ENCODE measurements at places on chromosomes 4 and X.

GRCh38 chr4:68375667-68376559 lies 26.0 kb upstream of the YTHDC1 start:
- DNase-seq = peak; percentile 75

DNA sequence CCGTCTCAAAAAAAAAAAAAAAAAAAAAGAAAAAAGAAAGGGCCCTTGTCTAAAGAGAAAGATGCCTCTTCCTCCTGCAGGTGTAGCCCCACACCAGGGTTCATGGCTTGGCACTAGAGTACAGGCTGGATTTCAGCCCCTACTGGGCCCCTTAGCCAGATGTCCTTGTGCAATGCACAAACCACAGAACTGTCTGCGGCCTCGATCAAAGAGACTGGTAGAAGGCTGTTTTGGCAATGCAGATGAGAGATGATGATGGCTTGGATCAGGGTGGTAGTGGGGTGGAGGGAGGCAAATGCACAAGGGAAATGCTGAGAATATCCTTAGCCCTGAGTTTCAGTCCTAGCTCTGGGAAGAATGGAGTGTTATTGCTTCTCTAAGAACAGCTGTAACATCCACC lies 26.5 kb upstream of the TSR2 start:
- DNase-seq = no peak

GRCh38 chr4:100843910-100844309 lies 326.1 kb upstream of the EMCN start:
- DNase-seq = no peak

DNA sequence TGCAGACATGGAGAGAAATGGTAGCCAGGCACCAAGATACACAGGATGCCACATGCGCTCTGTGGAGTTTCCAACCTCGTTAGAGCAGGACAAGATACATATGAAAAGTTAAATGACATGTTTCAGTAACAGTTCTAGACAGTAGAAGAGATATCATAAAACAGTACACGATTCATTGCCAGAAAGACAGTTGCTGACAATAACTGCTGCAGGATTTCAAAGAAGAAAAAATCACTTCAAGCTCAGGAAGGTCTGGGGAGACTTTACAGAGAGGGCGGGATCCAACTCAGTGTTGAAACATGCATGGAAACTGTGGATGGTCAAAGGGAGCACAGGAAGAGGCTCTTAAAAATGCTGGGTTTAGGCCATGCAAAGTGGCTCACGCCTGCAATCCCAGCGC lies 31.0 kb downstream of the DCTD start:
- no peak for DNase-seq

DNA sequence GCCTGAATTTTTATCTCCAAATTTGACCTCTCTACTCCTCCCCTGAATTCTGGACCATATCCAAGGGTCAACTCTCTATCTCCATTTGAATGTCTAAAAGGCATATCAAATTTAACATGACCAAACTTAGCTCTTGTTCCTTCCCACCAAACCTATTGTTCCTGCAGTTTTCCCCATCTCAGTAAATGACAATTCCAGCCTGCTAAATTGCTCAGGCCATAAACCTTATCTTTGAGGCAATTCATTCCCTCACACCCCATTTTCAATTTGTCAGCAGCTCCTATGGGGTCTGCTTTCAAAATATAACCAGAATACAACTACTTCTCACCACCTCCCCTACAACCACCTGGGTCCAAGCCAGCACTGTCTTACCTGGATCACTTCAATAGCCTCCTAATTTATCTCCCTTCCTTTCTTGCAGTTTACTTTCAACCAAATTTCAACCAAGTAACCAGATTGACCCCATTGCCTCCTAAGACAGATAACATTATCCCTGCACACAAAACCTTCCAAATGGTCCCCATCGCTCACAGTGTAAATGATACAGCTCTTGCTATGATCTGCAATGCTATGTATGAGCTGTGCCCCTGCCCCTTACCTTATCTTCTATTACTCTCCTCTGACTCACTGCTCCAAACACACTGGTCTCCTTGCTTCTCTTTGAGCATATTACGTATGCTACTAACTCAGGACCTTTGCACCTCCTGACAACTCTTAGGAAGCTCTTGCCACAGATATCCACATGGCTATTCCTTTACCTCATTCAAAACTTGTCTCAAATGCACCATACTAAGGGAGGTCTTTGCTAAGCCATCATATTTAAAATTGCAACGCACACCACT lies 66.0 kb downstream of the CAMK2D start:
- DNase-seq = no peak

- DNase-seq = no peak
These were observed 82.7 kb upstream of the GPM6B start for GRCh38 chrX:13899607-13900006.

DNA sequence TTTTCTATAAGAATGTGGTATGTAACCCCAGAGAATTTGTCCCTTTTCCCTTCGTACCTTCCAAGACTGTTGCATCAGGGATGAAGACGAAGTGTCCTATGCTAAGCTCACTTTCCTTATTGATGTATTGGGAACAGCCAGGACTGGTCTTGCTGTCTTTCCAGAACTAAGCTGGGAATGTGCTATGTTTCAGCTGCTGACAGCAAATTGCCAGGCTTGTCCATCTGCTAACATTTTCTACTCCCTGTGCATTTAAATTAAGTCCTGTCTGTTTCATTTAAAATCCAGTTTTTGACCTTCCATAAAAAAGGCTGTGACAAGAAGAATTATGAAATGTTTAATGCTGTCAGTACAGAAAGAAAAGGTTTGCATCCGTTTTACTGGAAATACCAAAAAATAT lies 87.9 kb downstream of the ATP10D start:
- DNase-seq = no peak

- no peak for DNase-seq
These were observed 181.4 kb downstream of the RPA4 start for GRCh38 chrX:97065066-97065465.

- DNase-seq = no peak
These were observed 12.0 kb downstream of the SPRY1 start for GRCh38 chr4:123408471-123409084.

DNA sequence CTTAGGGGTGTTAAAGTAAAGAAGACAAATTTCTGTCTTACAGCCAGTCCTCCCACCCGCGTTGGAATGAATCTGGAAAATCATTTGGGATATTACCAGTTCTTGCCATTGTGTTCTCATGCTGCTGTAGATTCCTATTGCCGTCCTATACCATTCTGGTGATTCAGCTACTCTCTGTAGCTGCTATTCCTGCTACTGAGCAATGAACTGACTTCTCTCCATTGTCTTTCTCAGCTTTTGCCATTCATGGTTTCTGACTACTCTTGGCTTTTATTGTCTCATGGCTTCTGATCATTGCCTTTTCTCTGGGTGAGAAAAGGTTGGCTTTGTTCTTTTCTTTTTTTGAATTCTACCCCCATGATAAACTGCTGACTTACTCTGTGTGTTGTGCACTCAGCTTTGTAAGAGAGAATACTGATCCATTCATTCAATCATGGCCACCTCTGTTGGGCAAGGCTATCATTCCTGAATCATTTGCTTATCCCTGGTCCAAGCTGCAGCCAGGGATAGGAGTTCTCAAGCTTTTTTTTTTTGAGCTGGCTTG lies 27.7 kb upstream of the METAP1 start:
- DNase-seq = no peak

DNA sequence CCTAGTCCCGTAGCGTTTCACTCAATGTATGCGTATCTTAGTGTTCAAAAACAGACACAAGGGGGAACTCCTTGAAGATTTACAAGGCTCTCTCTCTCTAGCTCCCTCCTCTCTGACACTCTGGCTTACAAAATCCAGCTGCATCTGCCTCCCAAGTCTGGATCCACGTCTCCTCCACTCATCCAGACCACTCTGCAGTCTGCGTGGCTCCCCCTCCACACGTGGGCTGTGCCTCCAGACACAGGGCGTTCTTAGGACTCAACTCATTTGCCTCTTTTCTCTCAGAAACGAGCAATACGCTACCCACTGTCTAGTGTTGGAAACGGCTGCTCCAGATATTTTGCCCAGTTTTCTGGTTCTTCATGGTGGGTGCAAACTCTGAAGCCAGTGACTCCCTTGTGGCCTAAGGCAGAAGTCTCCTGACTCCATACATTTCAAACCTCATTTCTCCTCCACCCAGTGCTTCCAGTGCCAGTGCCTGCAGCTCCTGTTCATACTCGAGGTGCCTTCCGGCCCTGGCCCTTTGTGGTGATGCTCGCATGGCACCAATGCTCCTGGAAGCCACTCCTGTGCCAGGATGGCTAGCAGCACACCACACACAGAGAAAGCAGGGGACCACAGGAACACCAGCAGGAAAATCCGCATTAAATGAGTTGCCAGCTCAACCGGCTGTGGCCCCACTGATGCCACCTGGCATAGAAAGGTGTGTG lies 24.1 kb downstream of the NAT8L start:
- no peak for DNase-seq

DNA sequence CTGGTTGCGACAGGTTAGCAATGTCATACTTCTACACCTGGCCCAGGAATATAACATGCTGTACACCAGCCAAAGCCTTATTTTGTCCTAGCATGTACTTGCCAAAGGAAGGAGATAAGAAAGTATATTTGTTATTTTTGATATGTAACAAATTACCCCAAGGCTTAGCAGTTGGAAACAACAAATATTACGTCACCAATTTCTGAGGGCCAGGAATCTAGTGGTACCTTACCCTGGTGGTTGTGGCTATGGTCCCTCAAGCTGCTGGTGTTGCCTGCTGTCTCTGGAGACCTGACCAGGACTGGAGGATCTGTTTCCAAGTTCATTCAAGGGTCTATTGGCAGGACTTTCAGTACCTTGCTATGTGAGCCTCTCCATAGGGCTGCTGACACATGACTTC lies 135.5 kb upstream of the BANK1 start:
- DNase-seq = no peak

- no peak for DNase-seq
These were observed 841.6 kb upstream of the AADAT start for GRCh38 chr4:170931321-170931720.

DNA sequence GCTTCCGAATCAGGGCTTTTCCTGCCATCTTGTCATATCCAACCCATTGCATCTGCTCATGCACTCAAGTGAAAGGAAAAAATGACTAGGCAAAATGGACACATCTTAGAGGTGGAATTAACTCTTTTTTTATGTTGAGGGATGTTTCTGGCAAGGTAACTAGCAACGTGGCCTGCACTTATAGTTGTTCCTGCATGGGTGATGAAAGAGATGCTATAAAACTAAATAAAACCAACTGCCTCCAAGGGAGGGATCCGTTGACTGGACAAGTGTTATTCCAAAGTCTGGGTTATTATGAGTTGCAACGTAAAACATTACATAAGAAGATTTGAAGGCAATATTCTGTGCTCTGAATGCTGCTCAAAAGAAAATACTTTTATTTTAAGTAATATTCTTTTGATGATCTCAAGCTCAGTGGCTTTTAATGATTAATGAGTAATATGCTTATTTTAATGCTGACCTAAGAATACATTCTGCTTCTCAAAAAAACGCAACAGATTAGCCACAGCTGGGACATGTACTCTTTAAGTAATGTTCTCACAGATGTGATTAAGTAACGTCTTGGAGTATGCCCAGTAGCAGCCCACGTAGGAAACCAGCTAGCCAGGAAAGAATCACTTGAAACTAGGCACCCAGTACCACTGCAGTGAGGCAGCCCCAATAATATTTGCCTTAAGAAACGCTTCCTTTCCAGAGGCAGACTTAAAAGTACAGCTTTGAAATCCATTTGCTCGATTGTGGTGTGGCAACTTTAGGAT lies 27.4 kb downstream of the KLF3 start:
- DNase-seq = no peak

- no peak for DNase-seq
These were observed 467.0 kb downstream of the STIM2 start for GRCh38 chr4:27327421-27328181.

GRCh38 chr4:173538909-173539445 lies 8.9 kb upstream of the HAND2 start:
- DNase-seq = no peak

DNA sequence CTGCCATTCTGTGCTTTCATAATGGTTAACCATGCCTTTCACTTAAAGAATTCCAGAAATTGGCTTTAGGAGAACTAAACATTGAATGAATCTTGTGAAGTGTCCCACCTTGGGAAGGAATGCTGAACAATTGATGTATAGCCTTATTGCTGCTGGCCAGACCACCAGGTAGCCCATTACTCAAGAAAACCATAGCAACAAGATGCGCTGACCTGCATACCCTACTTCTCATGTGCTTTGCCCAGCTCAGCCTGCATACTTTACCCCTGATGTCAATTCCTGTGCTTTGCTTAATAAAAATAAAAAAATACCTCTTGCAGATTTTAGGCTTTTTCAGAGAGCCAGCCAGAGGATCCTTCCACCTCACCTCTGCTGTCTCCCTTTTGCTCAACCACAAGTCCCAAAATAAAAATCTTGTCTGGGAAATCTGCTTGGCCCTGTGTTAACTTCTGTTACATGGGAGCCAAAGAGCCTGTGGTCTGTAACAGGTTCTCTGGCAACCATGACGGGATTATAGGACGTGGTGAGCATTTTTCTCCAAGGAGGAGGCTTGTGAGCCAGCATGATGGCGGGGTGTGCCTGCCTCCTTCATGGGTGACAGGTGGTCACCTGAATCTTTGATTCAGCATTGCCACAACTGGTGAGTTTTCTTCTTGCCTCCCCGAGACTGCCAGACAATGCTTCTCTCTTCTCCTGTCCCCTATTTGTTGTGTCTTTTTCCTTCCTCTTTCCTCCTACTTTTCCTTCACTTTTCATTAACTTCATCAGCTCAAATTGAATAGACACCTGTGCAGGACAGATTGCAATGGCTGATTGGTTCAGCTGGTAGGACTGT lies 106.8 kb downstream of the ARSJ start:
- no peak for DNase-seq

GRCh38 chrX:45710081-45710801 lies 509.6 kb upstream of the DIPK2B start:
- no peak for DNase-seq

- no peak for DNase-seq
These were observed 6.7 kb downstream of the SRD5A3 start for GRCh38 chr4:55352726-55353125.

- no peak for DNase-seq
These were observed 7.3 kb downstream of the GPRASP1 start for GRCh38 chrX:102658556-102658955.

GRCh38 chr4:166822386-166822785 lies 411.9 kb downstream of the SPOCK3 start:
- DNase-seq = no peak

- no peak for DNase-seq
These were observed 207.3 kb upstream of the CENPE start for GRCh38 chr4:103405415-103405814.

- no peak for DNase-seq
These were observed 62.0 kb downstream of the PHKA1 start for GRCh38 chrX:72652082-72652481.

- no peak for DNase-seq
These were observed 63.6 kb downstream of the STARD8 start for GRCh38 chrX:68710870-68711576.

- DNase-seq = no peak
These were observed 488.5 kb downstream of the RPA4 start for GRCh38 chrX:97372001-97372766.

- no peak for DNase-seq
These were observed 4.6 kb downstream of the SASH3 start for GRCh38 chrX:129784371-129784770.

- DNase-seq = no peak
These were observed 48.6 kb upstream of the ARHGAP24 start for GRCh38 chr4:85426366-85426765.

All from CD4-positive, alpha-beta T cell treated with Interleukin-12 subunit alpha and Interleukin-12 subunit beta, for 1 hour (primary cell).